ENCODE measurements at places on chromosomes 12 and 14.

- DNase-seq = no peak
These were observed 496.3 kb downstream of the NRXN3 start for GRCh38 chr14:78666336-78667056.

DNA sequence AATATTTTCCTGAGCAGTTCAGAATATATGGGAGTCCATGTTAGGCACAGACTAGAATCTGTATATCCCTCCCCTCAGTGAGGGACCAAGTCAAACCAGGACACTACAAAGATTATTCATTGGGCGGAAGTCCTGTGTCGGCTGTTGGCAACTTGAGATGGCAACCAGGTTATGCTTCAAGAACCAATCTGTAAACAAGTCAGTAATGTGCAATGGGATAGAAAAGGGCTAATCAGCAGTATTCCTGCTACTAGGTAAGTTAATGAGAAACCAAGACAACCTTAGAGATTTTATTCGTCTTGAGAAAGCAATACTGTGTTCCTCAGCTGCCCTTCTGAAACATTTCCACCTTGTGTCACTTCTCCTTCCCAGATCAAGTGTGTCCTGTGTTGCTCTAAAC, 26.4 kb downstream of the ARG2 start:
- DNase-seq = no peak

- DNase-seq = no peak
These were observed 6.5 kb upstream of the VRK1 start for GRCh38 chr14:96790706-96791105.

DNA sequence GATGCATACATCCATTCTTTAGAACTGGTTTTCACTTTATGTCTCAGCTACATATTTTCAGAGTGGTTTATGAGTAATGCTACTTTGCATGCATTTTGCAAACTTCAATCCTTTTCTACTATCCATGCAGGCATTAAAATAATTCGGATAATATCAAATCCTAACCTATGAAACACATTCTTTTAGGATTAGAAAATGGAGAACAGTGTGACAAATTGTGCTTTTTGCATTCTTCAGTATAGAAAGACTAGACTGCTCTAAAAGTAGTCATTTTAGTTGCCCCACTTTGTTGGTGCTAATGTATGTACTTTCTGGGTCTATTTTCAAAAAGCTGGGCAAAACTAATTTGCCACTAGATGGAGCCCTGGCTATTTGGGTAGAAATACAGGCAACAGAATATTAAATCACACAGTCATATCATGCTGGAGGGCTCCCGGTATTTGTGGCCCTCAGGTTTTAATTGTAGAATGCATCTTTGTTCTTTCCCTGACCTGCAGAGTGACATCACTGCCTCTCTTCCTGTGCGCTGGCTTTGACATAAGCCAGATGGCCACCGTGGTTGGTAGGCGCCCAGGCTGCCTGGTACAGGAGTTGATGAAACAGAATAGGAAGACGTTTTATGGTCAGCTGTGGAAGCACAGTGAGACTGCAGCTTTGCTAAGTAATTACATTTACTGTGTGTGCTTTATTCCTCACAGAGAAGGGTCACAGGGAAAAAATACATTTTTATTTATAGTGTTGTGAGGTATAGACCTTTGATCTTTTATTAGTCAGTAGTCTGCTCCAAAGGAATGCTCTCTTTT, 28.1 kb downstream of the MSRB3 start:
- no peak for DNase-seq

Measured in activated B cell treated with CpG ODN at 0.5 μM for 24 hours (primary cell).